ENCODE measurements at places on chromosomes 4 and X. TPM values are rescaled to one million over a fixed set of nuclear protein-coding genes. Genes with fewer than 3 reads are reported as not detected.

The GATA1 gene
- total RNA-seq, result not detected

The CT47B1 gene
- not detected for total RNA-seq

The CTAG1B gene
- total RNA-seq, result not detected

The USP51 gene
- total RNA-seq, result 0.54 TPM

The FOXO4 gene
- total RNA-seq, result 0.91 TPM

The FRG2 gene
- total RNA-seq, result not detected

The SLIT2 gene
- total RNA-seq, result 0.03 TPM

The PLP1 gene
- not detected for total RNA-seq

The CT45A10 gene
- total RNA-seq, result 0.22 TPM

The GAGE1 gene
- not detected for total RNA-seq

The JADE3 gene
- total RNA-seq, result 13.3 TPM

The GSPT2 gene
- 7.4 TPM for total RNA-seq

The USP17L26 gene
- not detected for total RNA-seq

The MGARP gene
- 0.30 TPM for total RNA-seq

The HPSE gene
- total RNA-seq, result 1.4 TPM

The LYAR gene
- total RNA-seq, result 33.7 TPM

The SCD5 gene
- total RNA-seq, result 6.8 TPM

The TRMT2B gene
- total RNA-seq, result 14.0 TPM

The KLHL2 gene
- total RNA-seq, result 16.0 TPM

The SMIM31 gene
- total RNA-seq, result not detected

The TSPYL2 gene
- total RNA-seq, result 22.3 TPM

The PDE5A gene
- total RNA-seq, result 0.36 TPM

The TMEM47 gene
- total RNA-seq, result 1.2 TPM

The FAM184B gene
- total RNA-seq, result 0.02 TPM

The NR3C2 gene
- total RNA-seq, result not detected

The STK32B gene
- total RNA-seq, result 14.9 TPM

The NLGN3 gene
- total RNA-seq, result 1.1 TPM

The ALPK1 gene
- 1.9 TPM for total RNA-seq

The DMP1 gene
- total RNA-seq, result 0.06 TPM

The HOPX gene
- not detected for total RNA-seq

The TMPRSS11E gene
- not detected for total RNA-seq

The USP17L10 gene
- total RNA-seq, result not detected

The CXorf65 gene
- not detected for total RNA-seq

All from A549 treated with Mapracorat at 1 μM for 4 hours (cell line).